ENCODE measurements at places on chromosomes 2 and 18. TPM values are rescaled to one million over a fixed set of nuclear protein-coding genes. Genes with fewer than 3 reads are reported as not detected.

MYO5B gene
- under 0.01 TPM for total RNA-seq

CCDC85A gene
- total RNA-seq: 0.73 TPM

FBLN7 gene
- total RNA-seq: 1.8 TPM

NCKAP5 gene
- total RNA-seq: 0.37 TPM

AOX1 gene
- total RNA-seq: 229 TPM

MSTN gene
- not detected for total RNA-seq

PID1 gene
- total RNA-seq: 18.2 TPM

CFLAR gene
- total RNA-seq: 76.4 TPM

HS6ST1 gene
- 36.4 TPM for total RNA-seq

GKN1 gene
- total RNA-seq: not detected

HAT1 gene
- total RNA-seq: 35.6 TPM

DCDC2C gene
- total RNA-seq: not detected

SLC30A3 gene
- total RNA-seq: not detected

PDE1A gene
- 0.39 TPM for total RNA-seq

EPAS1 gene
- 60.3 TPM for total RNA-seq
